ENCODE measurements at places on chromosomes 2 and 18.

GRCh38 chr2:74646834-74647482, 1.2 kb downstream of the M1AP start:
- no peak for DNase-seq

DNA sequence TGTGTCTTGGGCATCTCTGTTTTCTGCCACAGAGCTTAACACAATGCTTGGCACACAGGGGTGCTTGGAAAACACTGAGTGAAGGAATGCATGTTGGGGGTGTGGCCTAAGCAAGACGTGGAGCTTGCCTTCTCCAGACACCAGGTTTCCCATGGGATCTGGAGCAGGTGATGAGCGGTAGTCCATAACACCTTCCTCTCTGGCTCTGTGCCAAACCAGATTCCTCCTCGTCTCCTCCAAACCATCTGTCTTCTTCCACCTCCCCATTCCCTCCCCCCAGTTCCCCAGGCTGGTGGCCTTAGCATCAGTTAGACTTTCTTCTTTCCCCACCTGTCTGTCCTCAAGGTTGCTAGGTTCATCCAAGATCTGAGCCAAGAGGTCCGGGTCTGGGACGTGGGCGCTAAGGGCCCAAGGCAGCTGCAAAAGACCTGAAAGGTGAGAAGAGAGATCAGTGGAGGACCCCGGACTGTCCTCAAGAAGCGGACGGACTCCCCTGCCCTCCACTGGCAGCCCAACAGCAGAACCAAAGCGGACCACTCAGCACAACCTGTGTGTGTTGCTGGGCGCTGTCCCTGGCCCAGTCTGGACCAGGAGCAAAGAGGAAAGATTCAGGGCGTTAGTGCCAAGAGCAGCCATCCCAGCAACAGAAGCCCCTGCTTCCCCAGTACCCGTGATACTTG, 1.2 kb upstream of the ITM2C start:
- no peak for DNase-seq

- DNase-seq, result no peak
Measured at GRCh38 chr2:104861351-104862057, 7.6 kb downstream of the POU3F3 start.

GRCh38 chr2:193847991-193848390, 1653.3 kb upstream of the TMEFF2 start:
- DNase-seq, result no peak

GRCh38 chr2:45895241-45895861, 243.9 kb downstream of the PRKCE start:
- no peak for DNase-seq

GRCh38 chr2:44582363-44583008, 220.7 kb downstream of the CAMKMT start:
- no peak for DNase-seq

- DNase-seq, result no peak
Measured at GRCh38 chr2:192060161-192060560, 134.6 kb downstream of the TMEFF2 start.

DNA sequence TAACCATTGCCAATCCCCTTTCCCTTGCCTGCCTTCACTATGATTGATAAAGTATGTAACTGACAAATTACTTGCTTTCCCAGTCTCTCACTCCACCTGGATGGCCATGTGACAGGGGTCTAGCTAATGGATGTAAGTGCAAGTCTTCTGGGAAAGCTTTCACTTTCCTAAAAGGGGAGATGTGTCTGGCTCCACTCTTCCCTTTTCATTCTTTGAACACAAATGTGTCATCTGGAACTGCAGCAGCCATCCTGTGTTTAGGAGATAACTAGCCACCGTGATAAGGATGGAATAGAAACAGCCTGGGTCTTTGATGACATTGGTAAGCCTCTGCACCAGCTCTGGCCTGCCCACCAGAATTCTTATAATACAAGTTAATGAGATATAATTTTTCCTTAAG, 38.2 kb downstream of the SNRPD1 start:
- no peak for DNase-seq

DNA sequence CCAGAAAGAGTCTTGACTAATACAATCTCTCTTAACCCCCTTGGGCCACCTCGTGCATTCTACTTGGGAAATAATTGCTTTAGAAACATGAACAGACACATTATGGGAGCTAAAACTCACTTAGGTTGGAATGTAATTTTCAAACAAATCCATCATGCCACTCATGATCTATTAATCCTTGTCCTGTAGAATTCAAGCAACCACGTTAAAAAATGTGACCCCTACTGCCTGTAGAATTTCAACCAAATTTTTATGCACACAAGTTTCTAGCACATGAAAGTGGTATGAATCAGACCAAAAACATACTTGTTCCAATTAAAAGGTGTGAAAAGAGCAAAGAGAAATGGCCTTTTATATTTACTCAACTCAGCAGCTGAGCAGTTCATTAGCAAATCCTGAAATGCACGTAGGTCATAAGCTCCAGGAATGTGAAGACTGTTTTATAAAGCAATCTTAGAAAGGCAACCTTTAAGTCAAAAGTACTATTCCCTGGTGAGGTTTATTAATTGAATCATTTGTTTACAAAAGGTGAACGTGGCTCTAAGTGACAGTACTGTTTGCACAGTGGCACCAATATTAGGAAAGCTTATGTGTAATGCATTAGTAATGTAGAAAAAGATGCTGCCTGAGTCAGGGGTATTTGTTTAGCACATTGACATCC, 459.4 kb upstream of the UBE2E3 start:
- no peak for DNase-seq

DNA sequence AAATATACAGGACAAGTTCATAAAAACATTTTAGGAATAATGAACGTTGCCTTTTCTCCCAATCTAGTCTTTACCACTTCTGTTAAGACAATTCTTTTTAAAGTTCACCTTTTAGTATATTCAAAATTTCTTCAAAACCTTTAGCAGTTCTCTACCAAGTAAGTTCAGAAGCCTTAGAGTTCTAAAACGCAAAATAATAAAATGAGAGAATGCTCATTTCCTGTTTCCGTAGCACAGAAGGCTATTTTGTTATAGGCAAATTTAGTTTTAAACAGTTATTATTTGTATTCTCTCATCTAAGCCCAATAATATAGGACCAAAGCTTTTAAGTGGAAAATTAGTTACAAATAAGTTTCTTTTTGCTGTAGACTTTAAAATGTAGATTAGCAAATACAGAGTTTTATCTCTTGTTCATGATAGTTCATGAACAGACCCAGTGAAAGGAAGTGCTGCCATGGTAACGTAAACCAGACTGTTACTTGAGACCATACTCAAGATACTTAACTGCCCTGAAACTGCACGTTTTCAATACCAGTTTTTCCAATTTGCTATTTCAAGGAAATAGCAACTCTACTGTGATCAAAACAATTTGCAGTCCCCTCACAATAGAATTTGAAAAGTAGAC, 173.1 kb upstream of the STON1 start:
- no peak for DNase-seq

DNA sequence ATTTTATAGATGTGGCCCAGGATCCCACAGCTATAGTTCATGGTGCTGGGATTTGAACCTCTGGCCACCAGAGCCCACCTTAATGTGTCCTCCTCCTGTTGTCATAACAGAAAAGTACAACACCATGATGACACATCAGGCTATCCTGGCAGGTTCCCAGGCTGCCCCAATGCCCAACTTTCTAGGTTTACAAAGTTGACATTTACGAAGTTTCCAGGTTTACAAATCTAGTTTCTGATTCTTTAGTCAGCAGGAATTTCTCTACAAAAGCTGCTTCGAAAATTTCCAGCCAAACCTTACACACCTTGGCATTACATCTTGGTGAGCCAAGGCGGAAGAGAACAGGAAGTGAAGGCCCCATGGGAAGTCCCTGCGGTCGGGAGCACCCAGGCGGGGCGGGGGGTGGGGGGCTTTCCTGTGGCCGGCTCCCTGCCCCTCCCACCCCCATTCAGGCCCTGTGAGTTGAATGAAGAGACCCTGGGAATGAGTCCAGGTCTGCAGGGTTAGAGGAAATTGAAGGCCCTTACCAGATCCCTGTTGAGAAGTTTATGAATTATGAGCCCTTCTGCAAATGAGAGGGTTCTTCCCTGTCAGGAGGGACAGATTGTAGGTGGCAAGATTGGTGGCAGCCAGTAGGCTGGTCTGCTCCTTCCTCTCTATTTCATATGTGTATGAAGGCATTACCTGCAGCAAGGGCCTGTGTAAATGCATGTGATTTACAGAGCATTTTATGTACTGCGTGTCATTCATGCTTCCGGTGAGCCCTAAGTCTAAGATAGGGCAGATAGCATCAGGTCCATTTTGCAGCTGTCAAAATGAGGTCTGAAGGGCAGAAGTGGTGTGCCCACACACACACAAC, 11.1 kb upstream of the IL1RN start:
- no peak for DNase-seq

DNA sequence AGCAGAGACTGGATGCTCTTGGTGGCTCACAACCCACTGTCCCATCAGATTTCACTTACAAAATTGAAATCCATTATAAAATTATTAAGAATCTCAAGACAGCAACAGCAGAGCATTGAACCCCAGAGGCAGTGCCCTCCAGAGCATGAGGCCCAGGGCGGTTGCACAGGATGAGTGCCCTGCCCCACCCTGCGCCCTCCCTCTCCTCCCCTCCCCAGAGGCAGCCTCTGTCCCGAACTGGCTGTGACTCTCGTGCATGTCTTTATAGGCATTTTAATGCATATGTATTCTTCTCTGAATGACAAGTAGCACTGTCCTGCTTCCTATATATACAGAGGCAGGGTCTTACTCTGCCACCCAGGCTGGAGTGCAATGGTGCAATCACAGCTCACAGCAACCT, 10.4 kb downstream of the MFSD2B start:
- no peak for DNase-seq

- no peak for DNase-seq
Measured at GRCh38 chr2:190744041-190744440, 95.2 kb downstream of the NAB1 start.

DNA sequence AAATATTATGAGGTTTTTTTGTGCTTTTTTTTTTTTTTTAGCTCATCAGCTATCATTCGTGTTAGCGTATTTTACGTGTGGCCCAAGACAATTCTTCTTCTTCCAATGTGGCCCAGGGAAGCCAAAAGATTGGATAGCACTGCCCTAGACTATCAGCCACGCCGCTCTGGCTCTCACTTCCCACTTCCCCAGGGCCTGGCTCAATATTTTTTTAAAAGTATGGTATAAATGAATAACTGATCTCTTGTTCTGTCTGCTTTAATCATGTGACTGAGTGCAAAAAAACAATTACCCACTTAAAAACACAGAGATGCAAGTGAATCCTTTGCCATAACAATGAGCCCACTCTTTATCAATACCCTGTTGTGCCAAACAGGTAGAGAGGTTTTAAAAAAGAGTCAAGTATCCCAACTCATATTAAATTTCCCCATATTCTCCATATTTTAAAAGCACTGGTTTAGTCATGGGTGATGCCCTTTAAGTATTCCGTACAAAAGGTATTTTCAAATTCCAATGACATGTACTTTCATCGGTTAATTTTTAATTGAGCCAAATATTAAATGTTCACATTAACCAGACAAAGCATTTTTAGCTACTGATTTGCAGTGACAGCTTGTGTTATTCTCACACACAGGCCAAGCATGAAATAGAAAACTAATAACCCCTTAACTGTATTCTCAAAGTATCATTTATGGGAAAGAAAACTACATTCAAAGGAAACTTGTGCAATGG, 12.6 kb downstream of the BCL2 start:
- no peak for DNase-seq

- no peak for DNase-seq
Measured at GRCh38 chr18:67794521-67794920, 278.0 kb upstream of the DSEL start.

GRCh38 chr2:177078855-177079254, 133.7 kb upstream of the HNRNPA3 start:
- DNase-seq, result no peak

GRCh38 chr2:20822535-20823490, at the start of gene LDAH:
LDAH (minus strand) TSS chr2:20823101; CDS start chr2:20801463, 21,638 bp downstream.
- DNase-seq, result peak; percentile 75

- DNase-seq, result no peak
Measured at GRCh38 chr2:161994761-161995520, 79.1 kb downstream of the DPP4 start.

DNA sequence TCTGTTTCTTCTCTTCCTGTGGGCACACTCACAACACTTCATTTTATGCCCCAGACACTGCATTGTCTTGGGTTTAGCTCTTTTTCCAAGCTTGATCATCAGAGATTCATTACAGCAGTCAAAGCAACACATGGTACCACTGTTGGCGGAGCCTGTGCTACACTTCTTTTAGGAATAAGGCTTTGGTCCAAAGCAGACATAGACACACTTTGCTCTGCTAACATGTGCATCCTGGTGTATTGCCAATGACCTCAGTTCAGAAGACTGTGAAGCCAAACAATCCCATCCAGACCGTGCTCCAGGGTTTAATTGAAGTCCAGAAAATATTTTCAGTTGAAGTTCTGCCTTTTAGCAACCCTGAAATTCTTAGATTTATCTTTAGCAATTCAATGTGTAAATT, 354.6 kb upstream of the RAB12 start:
- DNase-seq, result no peak

GRCh38 chr2:26892922-26893524, 45.1 kb downstream of the DPYSL5 start:
- no peak for DNase-seq

- DNase-seq, result no peak
Measured at GRCh38 chr2:113251118-113251517, 27.6 kb downstream of the PAX8 start.

DNA sequence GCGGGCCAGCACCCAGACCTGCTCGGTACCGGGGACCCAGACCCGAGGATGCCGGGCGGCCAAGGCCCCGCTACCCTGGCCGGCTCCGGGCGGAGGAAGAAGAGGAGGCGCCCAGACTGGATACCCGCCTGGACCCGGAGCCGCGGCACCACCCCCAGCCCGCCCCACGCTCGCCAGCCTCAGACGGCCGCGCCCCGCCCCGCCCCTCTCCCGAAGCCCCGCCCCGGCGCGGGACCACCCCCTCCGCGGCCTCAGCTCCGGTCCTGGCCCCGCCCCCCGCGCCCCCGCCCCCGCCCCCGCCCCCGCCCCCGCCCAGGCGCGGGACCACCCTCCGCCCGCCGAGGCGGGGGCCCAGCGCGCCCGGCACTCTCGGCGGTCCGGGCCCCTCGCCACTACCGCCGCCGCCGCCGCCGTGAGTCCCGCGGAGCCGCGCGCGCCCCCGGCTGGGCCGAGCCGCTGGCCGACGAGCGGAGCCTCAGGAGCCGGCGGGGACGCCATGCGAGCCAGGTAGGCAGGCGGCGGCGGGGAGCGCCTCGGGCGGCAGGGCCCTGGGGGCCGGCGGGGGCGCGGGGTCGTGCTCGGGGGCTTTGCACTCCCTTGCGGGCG, at the start of gene SH3BP4:
TSS of gene SH3BP4 (plus strand) at position 354 of the 606 bp plus-strand sequence. CDS start 82,986 bp downstream, outside the sequence.
- DNase-seq, result no peak

DNA sequence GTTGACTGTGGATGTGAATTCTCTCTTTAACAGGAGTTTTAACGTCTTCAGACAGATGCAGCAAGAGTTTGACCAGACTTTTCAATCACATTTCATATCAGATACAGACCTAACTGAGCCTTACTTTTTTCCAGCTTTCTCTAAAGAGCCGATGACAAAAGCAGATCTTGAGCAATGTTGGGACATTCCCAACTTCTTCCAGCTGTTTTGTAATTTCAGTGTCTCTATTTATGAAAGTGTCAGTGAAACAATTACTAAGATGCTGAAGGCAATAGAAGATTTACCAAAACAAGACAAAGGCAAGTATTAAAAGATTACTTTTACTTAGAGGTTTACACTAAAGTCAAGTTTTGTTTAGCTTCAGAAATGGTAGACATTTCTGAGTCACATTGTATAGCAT, 30.2 kb upstream of the TYMS start:
- DNase-seq, result no peak

- DNase-seq, result no peak
Measured at GRCh38 chr2:46365913-46366667, 68.9 kb downstream of the EPAS1 start.

Measured in brain pericyte (primary cell).